ENCODE measurements at places on chromosomes 1 and 21.

GRCh38 chr1:188433425-188433824 is 1604.7 kb downstream of the PLA2G4A start:
- no peak for DNase-seq

DNA sequence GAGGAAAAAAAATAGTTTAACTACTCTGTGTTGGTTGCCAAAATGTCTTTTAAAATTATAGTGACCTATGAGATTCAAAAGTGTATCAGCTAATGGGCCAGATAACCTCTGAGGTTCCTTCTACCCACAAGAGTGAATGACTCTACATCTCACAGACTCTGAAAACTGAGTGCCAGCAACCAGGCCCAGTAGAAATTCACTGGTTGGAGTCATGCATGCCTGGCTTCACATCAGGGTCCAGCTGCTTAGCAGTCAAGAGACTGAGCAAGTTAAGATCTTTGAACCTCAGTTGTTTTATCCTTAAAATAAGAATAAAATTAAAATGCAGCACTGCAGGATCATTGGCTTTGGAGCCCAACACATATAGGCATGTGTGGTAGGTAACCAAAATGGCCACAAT is 342.6 kb upstream of the NFIA start:
- no peak for DNase-seq

- no peak for DNase-seq
Measured at GRCh38 chr1:42138586-42138985, 14.6 kb upstream of the GUCA2B start.

- DNase-seq: no peak
Measured at GRCh38 chr21:32411350-32412161, 950 bp upstream of the EVA1C start.

GRCh38 chr1:107691540-107691939 is 273.4 kb downstream of the VAV3 start:
- no peak for DNase-seq

GRCh38 chr1:7006996-7007871 is 222.0 kb downstream of the CAMTA1 start:
- no peak for DNase-seq

- no peak for DNase-seq
Measured at GRCh38 chr1:25922971-25923552, 16.8 kb upstream of the STMN1 start.

GRCh38 chr1:161973924-161974845 is 49.5 kb downstream of the OLFML2B start:
- DNase-seq: no peak

DNA sequence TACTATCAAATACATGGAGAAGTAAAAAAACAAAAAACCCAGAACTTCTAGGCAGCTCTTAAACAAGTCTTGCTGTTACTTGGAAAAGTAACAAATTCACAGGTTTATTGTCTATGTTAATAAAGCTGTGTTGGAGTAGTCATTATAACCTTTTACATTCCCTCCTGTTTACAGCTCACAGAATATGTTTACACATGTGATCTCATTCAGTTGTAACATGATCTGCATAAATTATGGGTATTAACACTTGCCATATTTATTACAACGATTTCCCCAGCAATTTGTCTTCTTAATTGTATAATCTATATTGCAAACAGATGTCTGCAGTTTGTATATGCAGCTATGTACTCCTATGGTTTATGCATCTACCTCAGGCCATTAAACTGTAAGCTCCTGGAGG is 28.6 kb downstream of the ERG start:
- DNase-seq: no peak

- DNase-seq: no peak
Measured at GRCh38 chr1:933603-933940, 9.8 kb downstream of the SAMD11 start.

GRCh38 chr1:220137019-220137786 is 43.3 kb downstream of the IARS2 start:
- DNase-seq: no peak

GRCh38 chr1:219085082-219085481 is 88.6 kb upstream of the LYPLAL1 start:
- DNase-seq: no peak

DNA sequence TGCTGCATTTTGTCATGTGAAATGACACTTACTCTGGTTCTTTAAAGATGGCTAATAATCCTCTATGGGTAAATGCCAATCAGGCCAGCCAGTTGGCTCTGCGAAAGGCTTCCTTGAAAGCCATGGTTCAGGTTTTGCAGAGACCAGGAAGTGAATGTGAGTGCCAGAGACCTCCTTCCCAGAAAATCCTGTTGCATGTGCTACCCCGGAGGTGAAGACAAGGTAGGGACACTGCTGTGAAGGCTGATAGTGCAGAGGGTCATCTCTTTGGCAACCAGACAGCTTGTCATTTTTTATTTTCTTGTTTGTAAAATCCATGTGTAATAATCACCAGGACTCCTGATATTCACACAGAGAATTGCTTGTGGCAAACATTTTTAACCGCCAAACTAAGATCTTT is 18.7 kb downstream of the LRRC8D start:
- DNase-seq: no peak

- no peak for DNase-seq
Measured at GRCh38 chr1:30847358-30847972, 61.1 kb downstream of the SDC3 start.

DNA sequence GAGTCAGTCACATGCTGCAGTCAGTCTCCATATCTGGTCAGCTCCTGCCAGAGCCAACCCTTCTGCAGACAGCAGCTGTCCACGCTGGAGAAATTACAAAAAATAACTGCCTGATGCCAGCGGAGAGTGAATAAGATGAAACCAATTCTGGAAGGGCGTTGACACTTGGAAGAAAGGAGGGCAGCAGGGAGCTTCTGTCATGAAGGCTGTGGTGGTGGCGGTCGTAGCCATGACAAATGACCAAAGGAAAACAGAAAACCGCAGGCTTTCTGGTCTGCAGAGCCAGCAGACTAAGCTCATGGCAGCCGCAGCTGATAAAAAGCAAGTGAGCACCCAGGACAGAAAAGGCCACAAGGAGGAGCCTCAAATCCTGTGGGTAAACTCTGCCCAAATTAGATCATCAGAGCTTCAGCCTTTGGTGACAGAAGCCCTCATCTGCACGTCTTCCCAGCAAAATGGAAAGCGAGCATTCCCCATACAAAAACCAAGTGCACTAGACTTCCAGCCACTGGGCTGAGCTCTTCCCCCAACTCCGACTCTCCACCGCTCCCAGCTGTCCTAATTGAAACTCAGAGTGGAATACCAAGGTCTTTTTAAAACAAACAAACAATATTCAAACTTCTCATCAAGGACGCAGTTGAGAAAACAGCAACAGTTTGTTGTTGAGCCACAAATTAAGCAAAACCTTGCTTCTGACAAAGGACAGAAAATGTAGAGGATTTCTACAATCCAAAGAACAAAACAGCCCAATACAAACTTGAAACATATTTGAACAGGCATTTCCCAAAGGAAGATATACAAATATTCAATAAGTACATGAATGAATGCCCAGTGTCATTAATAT is 28.7 kb downstream of the RSPH1 start:
- no peak for DNase-seq

GRCh38 chr1:47593598-47594285 is 155.9 kb downstream of the FOXD2 start:
- DNase-seq: no peak

DNA sequence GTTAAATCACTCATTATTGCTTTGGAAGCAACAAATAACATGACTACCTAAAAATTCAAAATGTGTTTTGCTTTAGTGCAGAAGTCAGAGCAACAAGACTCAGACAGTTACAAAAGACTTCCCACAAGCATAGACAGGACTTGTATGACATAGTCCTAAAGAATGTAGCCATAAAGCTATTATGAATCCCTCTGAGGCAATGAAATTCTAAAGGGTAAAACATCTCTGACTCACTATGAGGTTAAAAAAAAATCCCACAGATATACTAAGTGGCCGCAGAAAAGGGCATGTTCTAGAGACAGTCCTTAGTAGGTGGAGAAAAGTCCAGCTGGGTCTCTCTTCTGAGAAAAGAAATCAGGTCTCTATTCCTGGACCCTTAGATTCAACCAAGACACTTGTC is 4.9 kb downstream of the PRKAB2 start:
- DNase-seq: no peak

DNA sequence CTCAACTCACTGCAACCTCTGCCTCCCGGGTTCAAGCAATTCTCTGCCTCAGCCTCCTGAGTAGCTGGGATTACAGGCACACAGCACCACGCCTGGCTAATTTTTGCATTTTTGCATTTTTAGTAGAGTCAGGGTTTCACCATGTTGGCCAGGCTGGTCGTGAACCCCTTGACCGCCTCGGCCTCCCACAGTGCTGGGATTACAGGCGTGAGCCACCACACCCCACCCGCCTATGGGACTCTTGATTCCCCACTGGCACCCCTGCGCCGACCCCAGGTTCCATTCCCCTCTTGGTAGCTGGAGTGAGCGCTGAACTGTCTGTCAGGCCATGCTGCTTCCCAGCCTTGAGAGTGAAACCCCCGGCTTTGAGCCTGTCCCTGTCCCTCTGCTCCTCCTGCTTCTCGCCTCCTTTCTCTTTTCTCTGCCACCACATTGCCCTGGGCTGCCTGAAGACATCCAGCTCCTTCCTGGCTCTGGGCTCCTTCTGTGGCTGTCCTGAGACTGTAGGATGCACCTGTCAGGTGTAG is 48.8 kb downstream of the IER5 start:
- no peak for DNase-seq

GRCh38 chr21:41216486-41216885 is 48.5 kb downstream of the BACE2 start:
- no peak for DNase-seq

GRCh38 chr1:183246436-183246835 is 60.4 kb downstream of the LAMC2 start:
- no peak for DNase-seq

- no peak for DNase-seq
Measured at GRCh38 chr1:2981981-2982614, 39.2 kb upstream of the ACTRT2 start.

GRCh38 chr21:38211321-38211720 is 45.5 kb upstream of the KCNJ15 start:
- no peak for DNase-seq

DNA sequence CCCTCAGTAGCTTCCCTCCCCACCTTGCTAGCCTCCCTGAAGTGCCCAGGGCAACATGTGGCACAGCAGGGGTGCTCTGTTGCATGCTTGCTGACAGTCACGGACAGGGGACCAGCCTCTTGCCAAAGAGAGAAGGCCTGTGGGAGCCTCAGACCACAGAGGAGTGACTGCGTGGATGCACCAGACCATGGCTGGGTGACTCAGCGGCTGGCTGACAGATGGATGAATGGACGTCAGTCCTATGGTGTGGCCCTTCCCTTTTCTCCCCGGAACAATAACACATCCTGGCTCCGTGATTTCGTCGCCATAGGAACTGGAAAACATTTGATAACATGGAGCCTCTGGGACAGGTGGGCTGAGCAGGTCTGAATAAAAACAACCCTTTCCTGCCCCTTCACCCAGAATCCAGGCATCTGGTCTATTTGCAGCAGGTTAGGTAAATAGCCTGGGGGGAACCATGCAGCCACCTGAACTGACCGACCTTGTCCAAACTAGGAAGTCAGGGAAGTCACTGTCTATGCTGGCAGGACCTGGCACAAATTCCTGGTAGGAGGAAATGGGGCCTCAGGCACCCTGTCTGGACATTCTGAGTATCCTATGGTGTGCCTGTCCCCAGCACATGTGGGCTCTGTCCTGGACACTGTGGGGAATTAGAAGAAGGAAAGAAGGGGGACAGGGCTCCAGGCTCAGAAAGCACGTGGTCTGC is 53.3 kb downstream of the NENF start:
- DNase-seq: peak; percentile 51

DNA sequence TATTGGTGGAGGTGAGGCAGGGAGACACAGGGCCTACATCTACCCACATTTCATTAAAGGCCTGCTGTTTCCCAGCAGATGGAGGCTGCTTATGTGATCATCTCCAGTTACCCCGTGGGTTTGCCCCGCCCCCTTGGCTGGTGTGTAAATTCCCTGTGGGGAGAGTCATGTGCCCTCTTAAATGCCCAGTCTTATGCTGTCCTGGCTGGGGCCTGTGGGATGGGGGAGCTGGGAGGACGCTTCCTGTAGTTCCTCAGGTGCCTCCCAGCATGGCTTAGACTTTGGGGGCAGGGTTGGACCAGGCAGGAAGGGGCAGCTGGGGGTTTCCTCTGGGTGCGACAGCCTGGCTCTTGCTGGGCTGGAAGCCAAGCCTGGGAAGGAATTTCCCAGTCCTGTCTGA is 15.5 kb upstream of the CITED4 start:
- DNase-seq: peak; percentile 100

DNA sequence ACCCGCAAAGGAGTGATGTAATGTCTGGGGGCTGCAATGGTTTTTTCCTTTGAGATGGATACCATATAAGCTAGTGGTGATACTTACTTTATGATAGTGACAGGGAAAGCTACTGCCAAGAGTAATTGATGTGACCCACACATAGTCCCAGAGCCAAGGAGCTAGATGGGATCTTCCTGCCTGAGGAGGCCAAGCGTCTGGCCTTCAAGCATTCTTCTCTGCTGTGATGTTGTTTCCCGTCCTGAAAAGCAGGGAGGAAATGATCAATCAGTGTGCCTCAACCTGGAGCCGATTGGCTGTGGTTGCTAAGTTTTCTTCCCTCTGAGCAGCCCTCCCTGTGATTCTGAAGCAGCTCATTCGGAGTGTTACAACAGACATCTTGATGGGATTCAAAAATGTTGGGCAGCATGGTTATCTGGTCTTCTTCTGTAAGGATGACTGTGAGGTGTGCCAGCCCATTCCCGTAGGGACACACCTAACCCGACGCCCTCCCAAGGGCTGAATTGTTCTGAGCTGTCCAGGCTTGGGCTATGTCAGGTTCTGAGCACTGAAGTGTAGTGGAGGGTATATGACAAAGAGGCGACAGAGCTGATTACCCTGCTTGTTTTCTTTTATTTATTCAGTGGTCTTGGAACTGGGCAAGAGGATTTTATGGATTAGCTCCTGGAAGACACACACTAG is 56.7 kb downstream of the UCK2 start:
- no peak for DNase-seq

- no peak for DNase-seq
Measured at GRCh38 chr21:27225940-27226339, 259.1 kb upstream of the ADAMTS5 start.

GRCh38 chr1:147700042-147701006 is 30.0 kb upstream of the ACP6 start:
- peak; percentile 19 for DNase-seq

- no peak for DNase-seq
Measured at GRCh38 chr1:174898102-174898797, 101.5 kb upstream of the CACYBP start.

- no peak for DNase-seq
Measured at GRCh38 chr1:151553659-151554058, 13.6 kb downstream of the TUFT1 start.

DNA sequence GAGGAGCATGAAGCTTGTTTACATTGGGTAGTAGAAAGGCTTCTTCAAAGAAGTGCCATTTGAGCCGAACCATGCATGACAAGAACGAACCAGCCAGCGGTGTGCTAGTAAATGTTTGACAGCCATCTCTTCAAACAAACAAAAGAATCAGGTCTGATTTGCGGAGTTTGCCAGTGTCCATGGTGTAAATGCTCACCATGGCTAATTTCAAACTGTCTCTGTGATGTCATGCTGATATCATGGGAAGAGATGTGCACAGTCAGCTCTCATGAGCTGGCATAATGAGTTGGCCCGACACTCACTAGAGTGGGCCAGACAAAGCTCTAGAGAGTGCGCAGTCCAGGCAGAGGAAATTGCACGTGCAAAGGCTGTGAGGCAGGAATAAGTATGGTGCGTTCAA is 101.1 kb downstream of the KAZN start:
- no peak for DNase-seq
